Lower lobe of right lung (tissue), 2 donors: ENCODE measurements at places on chromosomes 6 and 20.

- DNase-seq: no peak
Observed at GRCh38 chr6:144195671-144196270, 45.5 kb downstream of the STX11 start.

DNA sequence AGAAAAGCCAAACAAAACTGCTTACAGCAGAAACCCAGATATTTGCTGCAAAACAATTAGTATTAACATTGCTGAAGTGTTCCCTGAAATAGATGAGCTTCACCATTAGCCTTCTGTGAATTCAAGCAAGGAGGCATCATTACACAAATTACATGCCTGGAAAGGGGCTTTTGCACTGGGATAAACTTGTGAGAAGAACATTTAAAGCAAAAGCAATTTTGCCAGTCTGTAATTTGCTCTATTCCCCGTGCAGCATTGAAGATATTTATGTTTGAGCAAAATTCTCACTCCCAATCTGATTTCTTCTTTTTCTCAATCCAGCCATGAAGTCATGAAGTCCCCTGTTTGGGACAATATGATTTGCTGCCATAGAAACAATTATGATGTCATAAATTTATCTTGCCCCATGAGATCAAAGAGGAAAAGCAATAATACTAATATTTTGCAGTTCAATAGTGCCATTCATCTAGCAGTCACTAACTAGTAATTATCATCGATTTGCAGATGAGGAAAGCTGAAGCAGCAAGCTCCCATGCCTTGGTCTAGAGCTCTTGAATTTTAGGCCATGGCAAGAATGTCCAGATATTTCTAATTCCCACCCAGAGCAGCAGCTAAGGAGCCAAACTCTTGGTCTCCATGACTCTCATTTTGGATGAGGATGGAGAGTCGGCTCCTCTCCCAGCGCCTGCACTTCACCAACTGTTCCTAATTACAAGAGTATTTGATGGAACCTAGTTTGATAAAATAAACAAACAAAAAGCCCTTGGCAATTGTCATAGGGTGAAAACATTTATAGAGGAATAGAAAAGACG lies 49.5 kb upstream of the CCN6 start:
- no peak for DNase-seq

GRCh38 chr6:31359581-31359980 lies 2.6 kb upstream of the HLA-B start:
- no peak for DNase-seq

- no peak for DNase-seq
Observed at GRCh38 chr6:3726421-3726820, 25.1 kb downstream of the PXDC1 start.

DNA sequence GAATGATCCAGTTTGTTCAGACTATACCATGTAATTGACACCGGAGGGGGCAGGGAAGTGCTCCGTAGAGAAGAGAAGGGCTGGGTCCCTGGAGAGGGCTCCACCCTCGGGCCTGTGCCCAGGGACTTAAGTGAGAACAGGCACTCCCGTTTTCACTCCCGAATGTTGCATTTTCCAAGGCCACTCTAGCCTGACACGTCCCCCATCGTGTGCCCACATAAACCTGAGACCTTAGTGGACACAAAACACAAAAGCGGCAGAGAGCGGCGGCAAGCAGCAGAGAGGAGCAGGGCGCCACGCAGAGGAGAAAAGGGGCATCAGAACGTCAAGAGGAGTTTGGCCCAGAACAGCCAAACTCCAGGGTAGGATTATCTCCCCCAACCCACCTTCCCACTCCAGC lies 1405.1 kb downstream of the GRIK2 start:
- DNase-seq: no peak

GRCh38 chr6:151326116-151326825 lies 65.1 kb downstream of the ZBTB2 start:
- DNase-seq: no peak
